ENCODE measurements at places on chromosomes 7 and 10. TPM values are rescaled to one million over a fixed set of nuclear protein-coding genes. Genes with fewer than 3 reads are reported as not detected.
A peak's percentile ranks its signal among the peaks of the same experiment; 100 is the strongest.

GRCh38 chr7:71491336-71491735 lies 359.4 kb downstream of the GALNT17 start:
- no peak for DNase-seq

Gene MRPL43
- 55.9 TPM for total RNA-seq

- DNase-seq = no peak
Observed at GRCh38 chr10:15353471-15354017, 17.5 kb downstream of the FAM171A1 start.

DNA sequence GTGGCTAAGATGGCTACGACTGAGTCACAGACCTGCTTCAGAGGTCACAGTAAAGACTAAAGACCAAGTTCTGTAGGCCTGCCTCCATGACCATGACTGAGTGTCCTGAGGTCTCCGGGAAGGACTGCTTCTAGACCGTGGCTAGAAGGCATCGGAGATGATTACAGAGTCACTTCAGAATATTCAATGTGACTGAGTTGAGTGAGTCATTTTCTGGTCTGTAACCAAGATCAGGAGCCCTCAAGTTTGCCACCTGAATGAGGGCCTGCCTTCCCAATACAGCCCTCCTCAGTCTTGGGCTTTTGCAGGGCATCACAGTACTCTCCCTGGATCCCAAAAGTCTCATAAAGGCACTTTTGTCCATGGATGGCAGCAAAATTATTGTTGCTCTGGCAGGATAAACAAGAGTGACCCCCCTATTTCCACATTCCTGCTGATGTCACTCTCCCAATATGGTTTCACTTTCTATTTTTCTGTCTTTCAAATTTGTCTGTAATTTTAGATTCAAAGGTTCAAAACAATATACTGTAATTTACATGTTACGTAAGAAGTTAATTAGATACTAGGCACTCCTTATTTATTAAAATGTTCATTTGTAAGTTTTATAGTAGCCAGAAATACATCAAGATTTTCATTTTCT lies 47.7 kb upstream of the ZNF92 start:
- no peak for DNase-seq

Gene CACNB2
- 55.9 TPM for total RNA-seq

- no peak for DNase-seq
Observed at GRCh38 chr7:82049442-82049841, 279.6 kb upstream of the HGF start.

Gene PTPN20
- 15.7 TPM for total RNA-seq

DNA sequence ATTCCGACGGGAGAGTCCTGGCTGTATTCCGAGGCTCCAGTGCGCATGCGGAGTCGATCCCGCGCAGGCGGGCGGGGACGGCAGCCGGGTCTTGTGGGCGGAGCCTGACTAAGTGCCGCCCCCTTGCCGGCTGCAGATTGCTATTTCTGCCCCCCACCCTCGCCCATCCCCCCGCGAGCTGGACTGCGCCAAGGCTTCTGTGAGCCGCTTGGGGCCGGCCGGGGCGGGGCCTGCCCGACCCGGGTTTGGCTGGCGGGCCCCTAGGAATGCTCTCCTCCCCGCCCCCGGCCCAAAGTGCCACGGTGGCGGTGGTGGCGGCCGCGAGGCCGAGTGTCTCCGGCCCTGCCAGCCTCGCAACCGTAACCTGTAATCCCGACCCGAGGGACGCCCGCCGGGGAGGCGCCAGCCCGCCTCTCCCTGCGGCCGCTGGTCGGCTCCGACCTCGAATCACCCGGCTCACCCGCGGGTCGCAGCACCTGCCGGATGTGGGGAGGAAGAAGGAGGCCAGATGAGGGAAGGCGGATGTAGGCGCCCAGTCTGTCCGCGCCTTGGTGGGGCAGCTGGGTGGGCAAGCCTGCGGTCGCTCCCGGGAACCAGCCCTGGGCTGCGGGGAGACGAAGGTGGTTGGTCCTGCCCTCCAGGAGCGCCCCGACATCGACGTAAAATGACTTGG lies 702 bp upstream of the KAZALD1 start:
- DNase-seq = peak; percentile 98

GRCh38 chr10:63788152-63788821 lies 267.1 kb downstream of the REEP3 start:
- peak; percentile 33 for DNase-seq

GRCh38 chr7:90180011-90180585 lies 25.8 kb downstream of the STEAP1 start:
- no peak for DNase-seq

Gene CCL24
- total RNA-seq = 0.47 TPM

Gene TDRD1
- 2.7 TPM for total RNA-seq

- no peak for DNase-seq
Observed at GRCh38 chr10:69051710-69052487, 36.0 kb upstream of the SRGN start.

GRCh38 chr10:113003052-113003451 lies 53.0 kb downstream of the TCF7L2 start:
- no peak for DNase-seq

GRCh38 chr7:2805213-2805944 lies 38.7 kb downstream of the GNA12 start:
- peak; percentile 77 for DNase-seq

Gene DMBT1
- total RNA-seq = 0.05 TPM

GRCh38 chr10:84375881-84376280 lies 47.5 kb downstream of the CCSER2 start:
- DNase-seq = no peak

Gene CALCR
- total RNA-seq = not detected

Gene KAZALD1
- total RNA-seq = 7.8 TPM

Gene KCP
- 0.12 TPM for total RNA-seq

DNA sequence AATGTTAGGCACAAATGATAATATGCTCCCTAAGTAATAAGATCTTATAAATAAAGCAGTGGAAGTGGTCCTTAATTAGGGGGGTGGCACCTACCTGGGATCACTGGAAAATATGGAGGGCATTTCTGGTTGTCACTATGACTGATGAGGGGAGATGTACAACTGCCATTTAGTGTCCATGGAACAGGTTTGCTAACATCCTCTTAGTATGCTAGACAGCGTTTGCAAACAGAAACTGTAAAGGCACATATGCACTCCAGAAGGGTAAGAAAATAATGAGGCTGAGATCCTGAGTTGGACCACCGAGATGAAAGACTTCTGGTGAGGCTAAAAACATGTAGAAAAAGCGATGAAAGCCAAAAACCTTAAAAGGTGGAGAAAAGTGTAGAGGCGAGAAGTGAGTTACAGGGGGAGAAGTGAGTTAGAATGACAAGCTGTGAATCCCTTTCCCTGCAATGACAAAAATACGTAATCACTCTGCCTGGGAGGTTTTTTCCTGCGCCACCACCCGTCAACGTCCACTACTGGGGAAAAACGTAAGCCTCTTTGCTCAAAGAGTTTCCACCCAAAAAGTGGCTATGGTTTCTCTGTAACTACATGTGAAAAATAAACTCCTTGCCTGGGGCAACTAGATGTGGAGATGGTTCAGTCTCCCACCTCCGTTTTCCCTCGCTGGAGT lies 767 bp downstream of the KRIT1 start:
- no peak for DNase-seq

DNA sequence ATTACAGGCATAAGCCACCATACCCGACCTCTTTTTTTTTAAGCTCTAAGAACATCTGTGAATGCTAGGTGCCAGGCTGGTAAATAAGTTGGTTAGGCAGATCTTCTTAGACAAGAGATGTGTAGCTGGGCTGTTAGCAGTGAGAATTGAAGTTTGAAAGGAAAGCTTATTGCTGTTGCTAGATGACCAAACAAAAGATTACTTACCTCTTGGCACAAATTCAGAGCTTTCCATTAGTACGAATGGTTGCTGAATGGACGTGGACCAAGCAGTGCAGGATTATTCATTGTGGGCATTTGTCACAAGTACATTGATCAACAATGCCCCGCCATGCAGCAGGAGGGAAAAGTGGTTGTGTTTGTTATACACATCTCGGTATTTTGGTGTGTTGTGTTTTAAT lies 131.2 kb downstream of the GFRA1 start:
- no peak for DNase-seq

DNA sequence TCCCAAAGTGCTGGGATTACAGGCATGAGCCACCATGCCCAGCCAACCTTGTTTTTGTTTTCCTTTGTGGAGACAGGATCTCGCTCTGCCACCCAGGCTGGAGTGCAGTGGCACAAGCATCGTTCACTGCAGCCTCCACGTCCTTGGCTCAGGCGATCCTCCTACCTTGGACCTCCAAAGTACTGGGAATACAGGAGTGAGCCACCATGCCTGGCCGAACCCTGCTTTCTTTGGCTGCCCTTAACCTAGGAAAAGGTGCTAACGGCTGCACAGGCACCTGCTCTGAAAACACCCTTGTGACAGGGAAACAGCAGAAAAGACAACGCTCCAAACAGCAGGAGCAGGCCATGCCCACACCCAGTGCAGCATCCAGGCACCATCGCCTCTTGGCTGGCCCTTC lies 71.9 kb downstream of the OAT start:
- no peak for DNase-seq

GRCh38 chr7:37198041-37198905 lies 250.4 kb downstream of the ELMO1 start:
- DNase-seq = no peak

DNA sequence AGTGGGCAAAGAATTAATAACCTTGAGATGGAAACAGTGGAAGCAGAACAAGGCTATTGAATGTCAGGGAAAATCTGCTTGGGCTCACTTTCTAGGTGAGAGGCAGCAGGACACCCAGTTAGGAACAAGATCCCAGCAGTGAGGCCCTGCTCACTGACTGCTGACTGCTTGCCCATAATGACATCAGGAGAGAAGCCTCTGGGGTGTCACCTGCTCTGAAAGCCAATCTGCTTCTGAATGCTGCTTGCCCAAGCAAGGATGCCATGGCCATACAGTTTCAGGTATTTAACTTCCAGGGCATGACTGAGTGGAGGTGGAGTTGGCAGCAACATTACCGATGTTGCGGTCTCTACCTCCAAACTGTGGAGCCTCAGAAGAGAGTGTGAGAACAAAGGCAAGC lies 11.7 kb upstream of the WAPL start:
- DNase-seq = no peak

- DNase-seq = no peak
Observed at GRCh38 chr10:60041489-60042133, 135.3 kb upstream of the CCDC6 start.

DNA sequence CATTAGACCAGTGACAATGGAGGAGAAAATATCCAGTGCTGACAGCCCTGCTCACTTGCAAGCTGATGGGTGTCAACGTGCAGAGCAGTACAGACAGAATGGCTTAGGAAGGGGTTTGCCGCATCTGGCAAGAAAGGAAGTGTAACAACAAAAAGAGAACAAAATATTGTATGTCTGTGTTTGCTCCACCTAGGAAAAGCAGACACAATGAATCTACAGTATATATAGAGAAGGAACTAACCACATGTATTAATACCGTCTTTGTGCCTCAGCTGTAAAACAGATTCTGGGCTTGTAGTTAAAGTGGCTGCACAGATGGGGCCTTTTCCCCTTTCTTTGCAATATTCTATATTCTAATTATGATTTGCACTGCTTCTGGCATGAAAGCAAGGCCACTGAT lies 281.1 kb upstream of the MEOX2 start:
- DNase-seq = no peak

- DNase-seq = no peak
Observed at GRCh38 chr7:138125598-138126111, 49.4 kb downstream of the AKR1D1 start.

DNA sequence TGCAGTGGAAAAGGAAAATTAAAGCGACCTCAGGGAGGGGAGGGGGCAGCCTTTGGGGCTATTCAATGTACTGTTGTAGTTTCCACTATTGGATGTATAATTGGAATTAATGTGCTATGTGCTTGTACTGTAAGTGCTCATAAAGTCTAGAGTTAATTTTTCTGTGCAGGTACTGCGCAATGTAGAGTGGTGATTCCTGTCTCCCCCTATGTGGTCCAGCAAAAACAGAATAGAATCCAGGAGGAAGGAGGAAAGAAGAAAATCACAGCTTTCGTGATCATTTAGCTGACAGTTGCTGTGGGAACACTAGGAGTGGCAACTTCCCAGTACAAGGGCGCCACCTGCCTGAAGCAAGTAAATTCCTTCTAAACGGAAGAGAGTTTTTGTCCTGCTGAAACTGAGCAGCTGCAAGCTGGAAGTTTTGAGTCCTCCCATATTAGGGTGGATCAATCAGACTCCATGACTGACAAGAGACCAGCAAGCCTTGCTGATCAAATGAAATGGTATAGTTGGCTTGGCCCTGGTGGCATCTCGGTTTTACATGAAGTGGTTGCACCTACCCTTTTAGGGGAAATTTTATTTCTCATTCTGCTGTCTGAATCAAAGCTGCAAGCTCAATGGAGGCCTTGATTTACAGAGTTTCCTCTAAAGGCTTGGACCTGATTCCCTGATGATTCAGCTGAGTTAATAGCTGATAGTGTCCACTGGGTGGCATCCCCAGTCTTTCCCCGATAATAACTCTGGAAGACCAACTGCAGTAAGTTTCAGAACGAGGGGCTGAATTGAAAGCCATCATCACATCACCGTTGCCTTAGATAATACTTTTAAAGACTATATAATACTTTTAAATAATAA lies 299.8 kb downstream of the HGF start:
- DNase-seq = peak; percentile 54

Gene ATOH7
- not detected for total RNA-seq

Gene BMI1
- 38.8 TPM for total RNA-seq

DNA sequence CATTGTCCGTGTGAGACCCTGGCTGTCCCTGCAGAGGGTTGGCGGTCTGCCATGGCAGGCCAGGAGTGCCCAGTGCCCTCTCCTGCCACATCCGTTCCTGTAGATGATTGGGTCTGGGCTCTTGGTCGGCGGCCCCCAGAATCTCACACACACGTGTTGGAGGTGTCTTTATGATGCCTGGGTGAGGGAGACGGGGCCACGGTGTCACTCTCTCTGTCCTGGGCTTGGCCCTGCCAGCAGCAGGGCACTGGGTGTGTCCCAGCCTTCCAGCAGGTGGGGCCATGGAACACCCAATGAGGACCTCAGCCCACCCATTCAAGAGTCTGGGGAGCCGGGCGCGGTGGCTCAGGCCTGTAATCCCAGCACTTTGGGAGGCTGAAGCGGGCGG lies 30.2 kb downstream of the UNC5B start:
- DNase-seq = peak; percentile 65

- peak; percentile 22 for DNase-seq
Observed at GRCh38 chr7:949021-949934, 5.2 kb downstream of the ADAP1 start.

Gene HOXA11
- not detected for total RNA-seq

Gene PTPRZ1
- 0.72 TPM for total RNA-seq

Gene NPY
- total RNA-seq = not detected

GRCh38 chr10:113385021-113385999 lies 167.5 kb upstream of the HABP2 start:
- DNase-seq = peak; percentile 88

DNA sequence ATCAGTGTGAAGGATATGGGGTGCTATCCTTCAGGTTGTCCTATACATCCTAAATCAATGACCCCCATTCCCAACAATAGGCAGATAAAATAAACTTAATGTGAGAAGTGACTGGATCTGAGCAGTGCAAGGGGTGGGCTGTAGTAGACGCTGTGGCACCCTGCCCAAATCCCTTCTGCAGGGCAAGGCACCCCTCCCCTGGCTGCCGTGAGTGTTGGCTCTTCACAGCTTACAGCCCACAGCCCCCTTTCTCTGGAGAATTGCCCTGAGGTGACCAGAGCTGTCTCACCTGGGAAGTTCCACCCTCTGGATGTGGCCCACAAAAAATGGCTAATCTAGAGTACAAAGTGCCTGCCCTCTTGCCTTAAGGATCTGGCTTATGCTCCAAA lies 25.8 kb upstream of the PPIF start:
- DNase-seq = no peak

Gene PTN
- 14.3 TPM for total RNA-seq
